Fibroblast of skin of right quadriceps (primary cell): ENCODE measurements at places on chromosomes 4 and X.

- DNase-seq = no peak
Measured at GRCh38 chr4:177802661-177803060, 360.4 kb upstream of the AGA start.

GRCh38 chr4:15648600-15648999, 6.6 kb downstream of the FBXL5 start:
- DNase-seq = no peak

DNA sequence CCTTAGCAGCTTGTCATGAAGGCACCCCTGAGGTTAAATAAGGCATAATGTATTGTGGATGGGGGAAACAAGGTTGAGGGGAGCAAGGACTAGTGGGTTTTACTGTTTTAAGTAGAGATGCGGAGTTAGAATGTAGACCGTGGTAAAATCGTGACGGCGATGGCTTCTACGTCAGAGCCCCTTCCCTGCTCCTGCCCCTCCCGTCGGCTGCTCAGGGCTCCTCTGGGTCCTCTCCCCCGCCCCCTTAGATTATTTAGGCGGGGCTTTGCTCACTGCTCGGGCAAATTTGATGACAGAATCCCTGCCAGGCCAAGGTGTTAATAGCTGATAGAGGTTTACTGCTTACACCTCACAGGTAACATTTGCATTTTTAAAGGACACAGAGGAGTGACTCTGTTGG, 2.3 kb downstream of the FRMPD3 start:
- no peak for DNase-seq

- peak; percentile 44 for DNase-seq
Measured at GRCh38 chrX:133859860-133860259, 125.5 kb downstream of the GPC3 start.

DNA sequence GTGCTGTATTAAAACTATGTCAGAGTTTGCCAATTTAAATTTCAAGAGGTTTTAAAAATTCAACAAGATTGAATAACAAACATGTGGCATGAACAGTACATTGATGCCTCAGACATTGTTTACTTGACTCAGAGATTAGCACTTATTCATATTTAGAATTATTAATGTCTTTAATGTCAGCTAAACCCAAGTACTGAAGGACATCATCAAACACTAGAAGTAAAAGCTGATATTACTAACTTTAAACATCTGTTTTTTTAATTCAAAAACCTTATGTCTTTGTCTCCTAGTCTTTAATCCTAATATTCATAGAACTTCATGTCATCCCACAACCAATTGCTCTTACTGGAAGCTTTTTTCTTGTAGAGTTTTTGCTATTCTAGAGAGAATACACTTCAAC, 406.2 kb upstream of the PCDH7 start:
- no peak for DNase-seq

DNA sequence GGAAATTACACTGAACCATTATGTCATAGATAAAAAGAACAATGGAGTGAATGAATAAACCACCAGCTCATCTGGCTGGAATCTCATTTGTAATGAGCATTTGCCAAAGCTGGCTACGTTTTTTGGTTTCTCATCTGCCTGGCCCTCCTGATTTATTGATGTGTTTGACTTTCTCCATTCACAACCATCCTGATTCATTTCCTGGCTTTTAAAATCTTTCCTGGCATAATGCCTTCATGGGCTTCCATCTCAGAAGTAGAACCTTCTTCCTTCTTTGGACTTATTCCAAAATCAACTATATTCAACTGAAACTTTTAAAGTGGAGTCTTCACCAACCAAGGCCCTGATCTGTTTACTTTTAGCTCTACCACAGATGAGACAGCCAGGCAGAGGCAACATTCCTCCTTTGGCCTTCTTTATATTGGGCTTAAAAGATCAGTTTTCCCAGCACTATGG, 36.0 kb upstream of the ARSJ start:
- DNase-seq = peak; percentile 100

- no peak for DNase-seq
Measured at GRCh38 chrX:47179221-47179927, 14.3 kb upstream of the UBA1 start.

GRCh38 chr4:117096886-117097285, 11.5 kb upstream of the TRAM1L1 start:
- no peak for DNase-seq

GRCh38 chrX:19810006-19810774, 77.2 kb downstream of the SH3KBP1 start:
- DNase-seq = no peak

GRCh38 chr4:17188547-17189400, 290.3 kb upstream of the LDB2 start:
- peak; percentile 44 for DNase-seq

- DNase-seq = no peak
Measured at GRCh38 chr4:48332661-48333060, 8.7 kb upstream of the SLAIN2 start.

- DNase-seq = no peak
Measured at GRCh38 chr4:93828332-93828994, at the start of gene ATOH1. Gene ATOH1 (plus strand): TSS chr4:93828753. CDS start chr4:93828927, 174 bp downstream.

DNA sequence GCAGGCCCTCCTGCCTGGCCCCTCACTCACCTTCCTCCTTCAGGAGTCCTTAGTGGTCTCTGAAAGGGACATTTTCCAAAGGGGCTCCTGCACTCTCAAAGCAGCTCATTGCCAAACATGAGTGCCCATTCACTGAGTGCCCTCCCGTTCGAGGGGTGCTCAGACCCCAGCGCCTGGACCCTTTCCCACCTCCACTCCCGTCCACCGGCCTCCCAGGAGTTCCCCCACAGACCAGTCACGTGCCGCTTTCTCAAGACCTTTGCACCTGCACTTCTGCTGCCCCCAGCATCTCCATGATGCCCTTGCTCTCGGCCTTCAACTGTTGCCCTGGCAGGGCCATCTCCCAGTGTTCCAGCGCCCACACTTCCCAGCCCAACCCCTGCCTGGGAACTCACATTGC, 89.5 kb downstream of the ADRA2C start:
- DNase-seq = no peak

- DNase-seq = peak; percentile 28
Measured at GRCh38 chrX:20664131-20664530, 397.4 kb upstream of the RPS6KA3 start.

- peak; percentile 44 for DNase-seq
Measured at GRCh38 chrX:95056901-95057300, 1382.9 kb downstream of the FAM133A start.

GRCh38 chr4:88244056-88244455, 40.3 kb downstream of the PPM1K start:
- no peak for DNase-seq

GRCh38 chrX:6941041-6941440, 206.5 kb upstream of the STS start:
- DNase-seq = no peak
